ENCODE measurements at places on chromosomes 5 and 9. TPM values are rescaled to one million over a fixed set of nuclear protein-coding genes. Genes with fewer than 3 reads are reported as not detected.

DNA sequence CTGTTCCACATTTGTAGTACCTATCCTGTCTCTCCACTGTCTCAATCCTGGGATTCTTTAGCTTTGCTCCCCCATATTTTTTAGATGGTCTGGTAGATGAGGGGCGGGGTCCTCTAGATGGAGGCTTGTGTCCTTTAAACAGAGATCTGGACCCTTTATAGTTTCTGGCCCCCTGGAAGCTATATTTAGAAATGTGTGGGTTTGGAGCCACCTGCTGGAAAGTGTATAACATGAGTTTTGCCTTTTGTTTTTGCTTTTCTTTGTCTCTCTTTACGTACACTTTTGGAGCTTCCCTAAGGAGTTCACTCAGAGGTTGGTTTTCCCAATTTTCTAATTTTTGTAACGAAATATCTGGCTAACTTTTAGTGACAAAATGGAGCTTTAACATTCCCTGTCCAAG, 110.7 kb downstream of the CFAP95 start:
- DNase-seq, result no peak

The PLEKHG4B gene
- total RNA-seq, result 0.12 TPM

DNA sequence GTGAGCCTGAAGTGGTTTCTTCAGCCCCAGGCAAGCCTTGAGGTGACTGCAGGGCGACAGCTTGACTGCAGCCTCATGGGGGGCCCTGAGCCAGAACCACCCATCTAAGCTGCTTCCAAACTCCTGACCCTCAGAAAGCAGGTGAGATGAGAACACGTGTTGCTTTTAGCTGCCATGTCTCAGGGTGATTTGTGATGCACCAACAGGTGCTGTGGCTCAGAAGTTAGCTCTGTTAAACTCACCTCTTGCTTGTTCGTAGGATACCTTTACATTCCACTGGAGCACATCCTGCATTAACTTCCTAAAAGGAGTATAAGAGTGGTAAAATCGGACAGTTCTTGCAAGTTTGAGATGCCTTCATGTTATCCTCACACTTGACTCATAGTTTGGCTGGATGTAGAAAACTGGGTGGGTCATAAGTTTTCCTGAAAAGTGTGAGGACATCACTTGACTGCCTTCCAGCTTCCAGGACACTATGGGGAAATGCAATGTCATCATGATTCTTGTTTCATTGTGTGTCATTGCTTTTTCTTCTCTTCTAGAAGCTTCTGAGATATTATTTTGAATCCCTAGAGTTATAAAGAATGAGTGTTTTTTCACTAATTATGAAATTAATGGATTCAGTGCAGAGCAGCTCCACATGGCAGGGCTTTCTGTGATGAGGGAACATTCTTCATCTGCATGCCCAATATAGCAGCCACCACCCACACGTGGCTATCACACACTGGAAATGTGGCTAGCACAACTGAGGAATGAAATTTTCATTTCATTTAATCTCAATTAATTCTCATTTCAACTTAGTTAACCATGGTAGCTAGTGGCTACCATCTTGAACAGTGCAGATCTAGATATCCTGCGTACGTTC, 92.3 kb downstream of the HSD17B3 start:
- DNase-seq, result no peak

GRCh38 chr5:19928562-19929421, 59.2 kb downstream of the CDH18 start:
- no peak for DNase-seq

DNA sequence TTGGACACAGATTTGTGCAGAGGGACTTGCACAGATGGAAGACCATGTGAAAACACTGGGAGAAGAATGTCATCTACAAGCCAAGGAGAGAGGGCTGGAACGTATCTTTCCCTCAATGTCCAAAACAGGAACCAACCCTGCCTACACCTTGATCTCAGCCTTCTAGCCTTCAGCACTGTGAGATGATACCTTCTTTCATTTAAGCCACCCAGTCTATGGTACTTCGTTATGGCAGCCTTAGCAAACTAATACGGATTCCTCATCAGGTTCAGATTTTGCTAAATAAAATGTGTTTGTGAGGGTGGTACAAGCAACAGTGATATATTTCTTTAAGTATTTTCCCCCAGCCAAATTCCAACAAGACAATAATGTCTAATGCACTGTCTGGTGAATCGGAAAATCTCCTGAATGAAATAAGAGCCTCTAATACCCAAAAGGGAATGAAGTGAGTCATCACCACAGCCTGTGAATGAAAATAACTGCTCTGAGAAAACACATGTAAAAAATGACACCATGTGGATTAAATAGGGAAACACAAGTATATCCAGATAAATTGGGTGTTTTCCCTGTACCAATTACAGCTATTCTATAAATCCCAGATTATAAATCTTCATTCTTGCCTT, 182.8 kb upstream of the TARS1 start:
- DNase-seq, result no peak

The SURF4 gene
- total RNA-seq, result 140 TPM

DNA sequence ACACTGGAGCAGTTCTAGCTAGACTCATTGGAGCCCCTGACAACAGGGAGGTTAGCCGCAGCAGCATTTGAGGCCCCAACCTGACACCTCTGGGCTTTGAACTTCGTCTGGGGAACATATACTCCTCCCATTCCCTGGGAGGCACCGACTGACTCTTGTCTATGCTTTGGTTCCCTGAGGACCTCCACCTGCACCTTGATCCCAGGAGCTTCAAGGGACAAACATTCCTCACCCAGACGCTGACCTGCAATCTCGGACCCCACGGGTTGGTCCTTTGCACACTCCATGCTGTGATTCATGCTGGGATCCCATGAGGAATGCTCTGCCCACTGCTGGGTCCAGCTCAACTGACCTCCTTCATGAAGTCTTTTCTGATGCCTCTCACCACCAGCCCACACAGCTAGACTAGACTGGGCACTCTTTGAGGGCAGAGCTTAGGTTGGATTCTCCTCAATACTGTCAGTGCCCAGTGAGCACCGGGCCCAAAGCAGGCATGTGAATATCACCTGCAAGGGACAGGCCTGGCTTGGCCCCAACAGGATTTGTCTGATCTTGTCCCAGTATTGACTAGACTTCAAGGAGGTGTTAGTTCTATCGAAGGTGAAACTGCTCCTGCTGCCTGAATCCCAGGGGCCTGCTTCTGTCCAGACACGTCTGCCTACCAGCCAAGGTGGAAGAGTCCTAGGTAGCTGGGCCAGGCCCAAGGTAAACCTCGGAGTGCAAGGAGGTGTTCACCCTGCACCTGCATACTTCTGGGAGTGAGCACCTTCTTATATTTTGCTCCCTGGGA, 51.8 kb upstream of the ZBTB43 start:
- no peak for DNase-seq

DNA sequence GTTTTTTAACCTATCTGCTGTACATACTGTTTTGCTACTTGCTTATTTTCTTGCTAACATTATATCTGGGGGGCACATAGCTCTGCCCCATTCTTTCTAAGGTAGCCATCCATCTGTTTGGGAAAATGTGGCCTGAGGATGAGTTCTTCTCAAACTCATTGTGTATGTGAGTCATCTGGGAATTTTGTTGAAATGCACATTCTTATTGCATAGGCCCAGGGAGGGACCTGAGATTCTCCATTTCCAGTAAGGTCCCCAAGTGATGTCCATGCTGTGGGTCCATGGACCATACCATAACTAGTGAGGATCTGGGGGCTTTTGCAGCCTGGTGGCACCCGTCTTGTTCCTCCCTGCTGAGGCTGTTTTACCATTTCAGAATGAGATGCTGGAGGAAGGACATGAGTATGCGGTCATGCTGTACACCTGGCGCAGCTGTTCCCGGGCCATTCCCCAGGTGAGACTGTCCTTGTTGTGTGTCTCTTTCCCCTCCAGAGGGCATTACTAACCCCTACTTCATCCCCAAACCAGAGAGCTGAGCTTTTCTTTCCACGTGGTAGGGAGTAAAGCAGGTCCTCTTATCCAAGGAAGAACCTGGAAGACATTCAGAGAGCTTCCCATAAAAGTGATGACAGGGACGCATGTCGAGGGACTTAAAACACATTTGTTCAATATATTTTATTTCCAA, 28.6 kb downstream of the CYFIP2 start:
- no peak for DNase-seq

GRCh38 chr9:133673258-133673655, 37.1 kb downstream of the DBH start:
- DNase-seq, result no peak

- no peak for DNase-seq
Observed at GRCh38 chr9:76560481-76560922, 101.5 kb downstream of the GCNT1 start.

- DNase-seq, result no peak
Observed at GRCh38 chr9:120694559-120694958, 19.7 kb downstream of the MEGF9 start.

- no peak for DNase-seq
Observed at GRCh38 chr9:109506097-109506712, 8.1 kb upstream of the PTPN3 start.

DNA sequence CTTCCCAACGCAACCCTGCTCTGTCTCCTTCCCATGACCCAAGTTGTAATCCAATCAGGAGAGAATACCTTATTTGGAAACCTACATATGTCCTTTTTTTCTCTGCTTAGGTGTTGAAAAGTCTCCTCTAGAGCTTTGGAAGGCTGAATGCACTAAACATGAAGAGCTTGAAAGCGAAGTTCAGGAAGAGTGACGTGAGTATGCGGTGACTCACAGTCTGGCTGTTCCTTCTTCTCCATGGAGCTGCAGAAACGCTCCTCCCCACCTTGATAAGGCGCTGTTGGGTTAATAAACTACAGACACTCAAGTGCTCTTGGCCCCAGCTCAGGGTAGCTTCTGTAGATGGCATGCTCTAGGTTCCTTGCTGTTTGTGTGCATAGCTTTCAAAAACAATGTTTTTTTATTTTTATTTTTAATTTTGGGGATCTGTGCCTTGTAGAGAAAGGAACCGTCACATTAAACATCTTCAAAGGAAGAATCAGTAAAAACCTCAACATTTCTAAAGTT, 30.7 kb downstream of the RAI14 start:
- no peak for DNase-seq

- no peak for DNase-seq
Observed at GRCh38 chr5:29896646-29897045, 1296.8 kb upstream of the CDH6 start.

GRCh38 chr9:115625251-115625650, 507.3 kb upstream of the TNC start:
- no peak for DNase-seq

GRCh38 chr5:80238778-80239679, 16.8 kb downstream of the SERINC5 start:
- no peak for DNase-seq

DNA sequence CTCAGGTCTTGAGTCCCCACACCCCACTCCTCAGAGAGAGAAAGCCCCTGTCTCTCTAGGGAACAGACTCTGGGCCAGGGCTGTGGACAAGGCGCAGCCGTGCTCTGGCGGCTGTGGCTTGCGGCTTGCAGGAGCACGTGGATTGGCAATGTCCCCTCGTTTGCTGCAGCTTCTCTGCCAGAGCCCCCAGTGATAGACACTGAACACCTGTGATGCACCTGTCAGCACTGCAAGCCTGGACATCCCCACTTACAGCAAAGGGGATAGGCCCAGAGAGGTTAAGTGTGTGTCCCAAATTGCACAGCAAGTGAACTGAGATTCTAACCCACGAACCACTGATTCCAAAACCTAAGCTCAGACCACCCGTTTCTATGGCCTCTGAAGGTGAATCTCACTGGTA, 7.0 kb downstream of the GFI1B start:
- no peak for DNase-seq

DNA sequence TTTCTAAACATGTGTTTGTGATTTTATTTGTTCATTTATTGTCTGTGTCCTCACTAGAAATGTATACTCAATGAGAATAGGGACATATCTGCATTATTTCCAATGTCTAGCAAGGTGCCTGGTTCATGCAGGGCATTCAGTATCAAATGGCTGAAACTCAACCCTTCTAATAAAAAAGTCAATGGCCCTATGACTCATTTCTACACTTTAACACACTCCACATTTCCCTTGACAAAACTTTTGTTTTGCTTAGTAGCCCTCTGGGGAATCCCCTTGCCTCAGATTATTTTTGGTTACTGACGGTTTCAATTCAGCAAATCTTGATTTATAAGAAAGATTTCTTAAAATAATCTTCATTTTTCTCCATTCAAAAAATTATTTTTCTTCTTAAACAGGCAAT, 206.0 kb upstream of the DMRTA1 start:
- DNase-seq, result no peak

DNA sequence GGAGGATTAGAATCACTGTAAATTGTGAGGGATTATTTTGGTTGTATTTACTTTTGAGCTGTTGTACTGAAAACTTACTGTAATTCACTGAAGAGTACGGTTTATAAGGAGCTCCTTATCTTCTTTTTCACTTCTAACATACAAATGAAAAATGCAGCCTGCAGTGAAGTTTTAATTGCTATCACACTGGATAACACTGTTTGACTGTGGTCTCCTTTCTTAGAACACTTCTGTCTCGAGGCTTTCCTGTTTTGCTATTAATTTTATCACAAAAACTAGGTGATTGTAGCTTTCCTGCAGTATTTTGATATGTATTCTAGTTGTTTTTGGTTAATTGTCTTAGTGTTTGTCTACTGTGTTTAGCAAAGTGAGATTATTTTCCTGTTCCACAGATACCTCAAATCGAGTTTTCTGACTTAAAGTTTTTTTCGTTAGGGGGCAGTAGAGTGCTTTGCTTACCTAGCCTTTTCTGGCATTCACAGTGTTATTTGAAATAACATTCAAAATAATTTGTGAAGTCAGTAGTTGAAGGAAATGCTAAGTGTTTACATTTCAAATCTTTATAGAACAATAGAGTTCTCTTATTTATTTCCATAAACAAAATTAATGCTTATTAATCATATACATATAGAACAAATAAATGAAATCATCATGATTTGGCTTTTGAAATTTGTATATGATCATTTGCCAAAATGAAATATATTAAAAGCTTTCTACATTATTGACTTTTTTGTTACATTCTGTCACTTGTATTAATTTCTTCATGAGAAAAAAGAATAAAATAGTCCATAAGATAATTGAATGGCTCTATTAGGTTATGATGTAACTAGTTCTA, 52.9 kb downstream of the COMMD10 start:
- DNase-seq, result no peak

The TMEM252 gene
- not detected for total RNA-seq

DNA sequence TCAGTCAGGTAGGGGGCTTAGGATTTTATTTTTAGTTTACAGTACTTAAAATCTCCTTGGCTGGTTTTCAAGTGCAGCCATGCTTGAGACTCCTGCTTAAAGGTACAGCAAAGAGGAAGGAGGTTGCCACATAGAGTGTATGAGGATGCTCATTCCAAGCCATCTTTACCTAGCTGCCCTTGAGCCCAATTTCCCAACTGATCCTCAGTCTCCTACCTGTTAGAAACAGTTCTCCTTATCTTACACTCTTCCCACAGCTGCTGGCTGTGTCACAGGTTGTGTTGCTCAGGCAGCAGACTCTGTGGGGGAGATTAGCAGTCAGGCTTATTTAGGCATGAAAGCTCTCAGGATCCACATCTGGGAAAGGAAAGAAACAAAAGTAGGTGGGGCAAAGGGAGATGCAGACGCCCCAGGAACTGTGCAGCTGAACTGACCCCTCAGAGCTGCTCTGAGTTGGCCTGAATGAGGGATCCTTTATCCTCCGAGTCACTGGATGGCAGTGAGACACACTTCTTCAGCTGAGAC, 95.1 kb downstream of the NMUR2 start:
- no peak for DNase-seq
